Upper lobe of right lung (tissue), 1 donor: ENCODE measurements at places on chromosomes 16 and 17. TPM values are rescaled to one million over a fixed set of nuclear protein-coding genes. Genes with fewer than 3 reads are reported as not detected.

- DNase-seq: no peak
Measured at GRCh38 chr16:9027070-9027799, 63.5 kb upstream of the USP7 start.

GRCh38 chr16:70678898-70679670 is 6.8 kb downstream of the MTSS2 start:
- DNase-seq: no peak

The QPRT gene
- total RNA-seq: 15.0 TPM

GRCh38 chr16:73614131-73614530 is 566.2 kb upstream of the ZFHX3 start:
- DNase-seq: no peak

DNA sequence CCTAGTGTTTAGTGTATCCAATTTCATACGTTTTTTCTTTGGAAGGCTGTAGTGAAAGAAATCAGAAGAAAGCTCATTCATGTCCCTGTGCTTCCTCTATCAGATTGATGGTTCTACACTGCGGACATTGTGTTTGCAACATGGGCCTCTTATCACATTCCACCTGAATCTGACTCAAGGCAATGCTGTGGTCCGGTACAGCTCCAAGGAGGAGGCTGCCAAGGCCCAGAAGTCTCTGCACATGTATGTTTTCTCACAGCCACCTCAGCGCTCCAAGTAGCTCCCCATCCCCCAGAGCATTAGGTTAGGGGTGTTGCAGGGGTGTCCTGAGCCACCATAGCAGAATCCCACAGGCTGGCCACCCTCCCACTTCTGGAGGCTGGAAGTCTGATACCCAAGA is 25.2 kb downstream of the TMC6 start:
- no peak for DNase-seq

GRCh38 chr17:70278844-70279462 is 109.6 kb downstream of the KCNJ2 start:
- DNase-seq: no peak

GRCh38 chr16:60214311-60214710 is 1480.2 kb upstream of the GOT2 start:
- no peak for DNase-seq

The SMIM36 gene
- not detected for total RNA-seq
